ENCODE measurements at places on chromosomes 1 and 21.

DNA sequence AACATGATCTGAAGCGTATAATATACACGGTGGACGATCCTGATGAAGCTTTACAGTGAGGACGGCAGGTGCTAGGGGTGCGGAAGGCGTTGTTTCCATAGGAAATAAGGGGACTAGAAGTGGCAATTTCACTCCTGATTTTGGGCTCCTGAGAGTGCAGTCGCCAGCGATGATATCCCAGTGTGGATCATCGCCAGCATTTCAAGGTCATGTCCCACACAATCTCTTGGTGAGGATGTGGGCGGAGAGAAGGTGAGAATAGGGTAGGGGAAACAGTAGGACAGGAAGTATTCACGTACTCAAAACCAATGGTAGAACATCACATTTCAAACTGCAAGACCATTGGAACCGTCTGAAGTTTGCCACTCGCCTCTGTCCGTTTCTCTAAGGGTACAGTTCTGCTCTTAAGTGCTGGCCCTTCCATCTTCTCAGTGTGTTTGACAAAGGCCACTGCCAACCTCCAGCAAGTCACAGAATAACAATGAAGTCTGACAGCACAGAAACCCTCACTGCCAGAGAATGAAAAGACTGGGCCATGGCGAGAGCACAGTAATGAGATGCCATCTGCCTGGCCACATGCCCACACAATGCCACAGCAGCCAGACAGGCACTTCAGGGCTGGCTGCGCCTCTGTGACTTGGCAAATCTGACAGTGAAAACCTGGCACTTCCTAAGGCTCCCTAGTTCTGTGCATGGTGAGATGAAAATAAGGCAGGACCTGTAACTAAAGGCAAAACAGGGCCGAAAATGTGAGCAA is 27.9 kb downstream of the PCSK9 start:
- no peak for DNase-seq

- DNase-seq = no peak
Measured at GRCh38 chr1:223609977-223610376, 55.5 kb downstream of the CAPN8 start.

GRCh38 chr1:178868706-178869105 is 2.2 kb downstream of the ANGPTL1 start:
- DNase-seq = no peak

DNA sequence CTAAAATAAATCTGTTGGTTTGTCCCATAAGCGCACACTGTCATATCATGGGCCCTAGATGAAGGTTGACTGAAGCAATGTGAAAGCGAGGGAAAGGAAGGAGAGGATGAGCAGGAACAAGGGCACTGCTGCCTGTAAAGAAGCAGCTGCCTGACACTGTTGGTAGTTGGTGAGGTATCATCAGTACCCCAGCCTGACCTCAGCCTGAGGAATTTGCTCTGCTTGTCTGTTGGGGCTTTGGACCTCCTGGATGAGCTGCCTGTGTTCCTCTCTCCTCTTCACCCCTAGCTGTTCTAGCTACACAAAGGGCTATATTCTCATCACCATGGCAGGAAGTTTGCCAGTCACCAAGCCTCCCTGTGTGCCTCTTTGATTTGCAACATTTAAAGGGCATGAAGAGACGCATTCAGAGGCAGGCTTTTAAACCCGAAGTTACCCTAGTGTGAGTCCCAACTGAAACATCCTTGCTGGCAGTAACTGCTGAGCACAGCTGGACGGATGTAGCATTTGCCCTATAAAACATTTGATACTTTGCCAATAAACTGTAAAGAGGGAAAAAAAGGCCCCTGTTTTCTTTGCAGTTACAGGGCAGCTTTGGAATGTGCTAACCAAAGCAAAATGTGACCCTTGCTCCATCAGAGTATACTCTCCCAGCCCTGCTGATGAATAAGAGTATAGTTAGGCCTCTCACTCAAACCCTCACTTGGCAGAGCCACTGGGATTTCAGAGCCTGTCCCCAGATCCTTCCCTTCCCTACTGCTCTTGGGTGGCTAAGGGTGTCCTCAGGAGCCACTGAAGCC is 22.2 kb upstream of the SPATA6 start:
- no peak for DNase-seq

DNA sequence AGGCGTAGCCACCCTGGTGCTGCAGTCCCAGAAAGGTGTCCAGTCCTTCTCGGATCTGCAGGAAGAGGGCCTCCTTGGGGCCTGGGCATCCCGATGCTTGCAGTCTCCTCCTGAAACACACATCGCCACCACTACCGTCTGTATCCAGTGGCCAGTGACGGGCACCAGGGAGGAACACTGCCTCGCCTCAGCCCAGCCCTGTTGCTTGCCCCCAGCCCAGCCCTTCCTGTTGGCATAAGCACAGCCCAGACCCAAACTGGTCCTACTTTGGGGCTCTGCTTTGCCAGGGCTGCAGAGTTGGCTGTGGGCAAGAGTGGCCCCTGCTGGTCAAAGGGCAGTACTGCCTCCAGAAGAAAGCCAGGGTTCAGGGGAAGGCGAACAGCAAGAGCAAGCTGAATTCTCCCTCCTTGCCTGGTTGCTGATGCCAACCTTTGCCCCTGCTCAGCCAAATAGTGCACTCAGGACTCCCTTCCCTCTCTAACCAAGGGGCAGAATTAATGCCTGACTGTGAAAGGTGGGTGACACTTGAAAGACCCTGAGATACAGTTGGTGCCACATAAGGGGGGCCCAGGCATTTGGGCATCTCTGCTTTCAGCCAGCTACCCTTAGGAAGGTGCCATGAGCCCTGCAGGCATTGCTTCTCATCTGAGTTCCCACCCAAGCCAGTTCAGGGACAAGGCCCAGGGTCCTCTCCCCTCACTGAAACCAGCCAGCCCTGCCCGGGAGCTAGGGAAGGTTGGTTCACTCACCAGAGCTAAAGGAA is 11.1 kb upstream of the ARHGEF2 start:
- DNase-seq = peak; percentile 55

DNA sequence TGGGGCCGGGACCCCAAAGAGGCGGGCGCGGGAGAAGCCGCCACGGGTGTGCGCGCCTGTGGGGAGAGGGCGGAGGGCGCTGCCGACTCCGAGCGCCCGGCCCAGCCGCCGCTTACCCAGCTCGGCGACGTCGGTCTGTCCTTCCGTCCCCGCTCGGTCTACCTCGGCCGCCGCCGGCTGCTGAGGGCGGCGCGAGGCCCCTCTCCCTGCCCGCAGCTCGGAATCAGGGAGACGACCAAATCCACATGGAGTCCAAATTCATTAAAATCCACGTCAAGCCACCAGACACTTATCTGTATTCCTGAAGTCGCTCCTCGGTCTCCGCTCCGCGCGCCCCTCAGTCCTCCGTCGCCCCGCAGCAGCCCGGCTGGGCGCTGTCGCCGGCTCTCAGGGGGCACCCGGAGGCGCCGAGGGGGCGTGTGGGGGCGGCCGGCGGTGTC is 637 bp downstream of the PLXNA2 start:
- no peak for DNase-seq

DNA sequence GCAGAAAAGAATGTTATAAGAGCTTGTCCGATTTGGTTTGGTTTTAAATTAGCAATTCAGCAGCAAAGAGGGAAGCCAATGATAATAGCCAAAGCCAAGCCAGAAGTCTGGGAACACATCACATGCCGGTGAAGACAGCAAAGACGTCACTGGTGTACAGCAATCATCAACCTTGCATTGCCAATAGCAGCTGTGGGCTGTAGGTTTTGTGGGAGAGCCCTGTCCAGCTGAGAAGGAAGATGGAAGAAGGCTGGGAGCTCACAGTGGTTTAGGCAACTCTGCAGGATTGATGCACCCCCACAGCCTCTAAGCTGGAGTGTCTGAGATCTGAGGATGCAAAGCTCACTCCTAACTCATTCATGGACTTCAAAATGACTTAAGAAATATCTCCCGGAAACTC is 338.7 kb downstream of the SIPA1L2 start:
- DNase-seq = no peak

DNA sequence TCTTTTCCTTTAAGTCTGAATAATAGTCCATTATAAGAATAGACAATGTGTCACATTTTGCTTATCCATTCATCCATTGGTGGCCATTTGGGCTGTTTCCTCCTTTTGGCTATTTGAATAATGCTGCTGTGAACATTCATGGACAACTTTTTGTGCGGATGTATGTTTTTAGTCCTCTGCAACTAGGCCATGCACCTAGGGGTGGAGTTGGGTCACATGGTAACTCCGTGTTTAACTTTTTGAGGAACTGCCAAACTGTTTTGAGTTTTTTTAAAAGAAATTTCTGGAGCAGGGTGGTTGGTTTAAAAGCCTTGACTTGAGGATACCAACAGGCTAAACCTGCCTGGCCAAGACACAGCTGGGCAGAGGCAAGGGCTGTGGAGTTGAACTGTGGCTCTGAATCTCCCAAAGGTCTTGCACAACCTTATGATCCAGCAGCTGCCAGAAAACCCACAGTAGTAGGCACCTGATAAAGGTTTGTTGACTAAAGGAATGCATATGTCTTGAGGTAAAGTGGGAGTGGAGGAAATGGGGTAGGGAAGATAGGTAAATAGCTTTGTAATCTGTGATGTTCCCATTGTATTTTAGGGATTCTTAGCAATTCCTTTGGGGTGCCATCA is 5.6 kb upstream of the RPTN start:
- DNase-seq = no peak

DNA sequence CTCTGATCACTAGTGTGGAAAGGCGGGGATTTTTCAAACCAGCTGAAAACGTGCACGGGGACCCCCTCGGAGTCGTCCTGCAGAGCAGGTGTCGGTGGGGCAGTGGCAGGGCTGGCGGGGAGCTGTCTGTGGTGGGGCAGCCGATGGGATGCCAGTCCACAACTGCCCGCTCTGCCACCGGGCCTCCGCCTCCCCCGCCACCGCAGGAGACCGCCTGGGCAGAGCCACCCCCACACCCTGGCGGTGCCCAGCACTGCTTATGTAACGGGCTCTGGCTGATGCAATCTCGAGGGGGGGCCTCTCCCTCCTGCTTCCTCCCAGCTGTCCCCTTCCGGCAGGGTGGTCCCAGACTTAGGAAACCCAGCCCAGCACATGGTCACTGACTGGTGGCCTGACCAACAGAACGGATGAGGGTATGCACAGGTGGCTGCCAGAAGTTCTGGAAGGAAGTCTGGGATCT is 9.3 kb downstream of the CHD5 start:
- DNase-seq = no peak

DNA sequence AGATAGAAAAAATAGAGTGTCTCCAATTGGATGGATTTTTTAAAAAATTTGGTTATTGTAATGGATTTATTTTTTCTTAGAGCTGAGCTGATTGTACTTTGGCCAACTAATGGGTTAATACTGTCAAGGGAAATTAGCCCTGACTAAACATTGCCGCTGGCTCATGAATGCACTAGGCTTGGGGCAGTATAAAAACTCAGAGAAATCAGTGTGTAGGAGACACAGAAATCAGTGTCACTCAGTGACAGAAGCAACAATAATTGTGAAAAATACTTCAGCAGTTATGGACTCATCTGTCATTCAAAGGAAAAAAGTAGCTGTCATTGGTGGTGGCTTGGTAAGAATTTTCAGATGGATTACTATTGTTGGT is at the start of gene KMO:
Gene KMO, plus strand, starts transcription at position 217 of the 370 bp plus-strand sequence. Its CDS starts 67 bp downstream, at position 284.
- no peak for DNase-seq

DNA sequence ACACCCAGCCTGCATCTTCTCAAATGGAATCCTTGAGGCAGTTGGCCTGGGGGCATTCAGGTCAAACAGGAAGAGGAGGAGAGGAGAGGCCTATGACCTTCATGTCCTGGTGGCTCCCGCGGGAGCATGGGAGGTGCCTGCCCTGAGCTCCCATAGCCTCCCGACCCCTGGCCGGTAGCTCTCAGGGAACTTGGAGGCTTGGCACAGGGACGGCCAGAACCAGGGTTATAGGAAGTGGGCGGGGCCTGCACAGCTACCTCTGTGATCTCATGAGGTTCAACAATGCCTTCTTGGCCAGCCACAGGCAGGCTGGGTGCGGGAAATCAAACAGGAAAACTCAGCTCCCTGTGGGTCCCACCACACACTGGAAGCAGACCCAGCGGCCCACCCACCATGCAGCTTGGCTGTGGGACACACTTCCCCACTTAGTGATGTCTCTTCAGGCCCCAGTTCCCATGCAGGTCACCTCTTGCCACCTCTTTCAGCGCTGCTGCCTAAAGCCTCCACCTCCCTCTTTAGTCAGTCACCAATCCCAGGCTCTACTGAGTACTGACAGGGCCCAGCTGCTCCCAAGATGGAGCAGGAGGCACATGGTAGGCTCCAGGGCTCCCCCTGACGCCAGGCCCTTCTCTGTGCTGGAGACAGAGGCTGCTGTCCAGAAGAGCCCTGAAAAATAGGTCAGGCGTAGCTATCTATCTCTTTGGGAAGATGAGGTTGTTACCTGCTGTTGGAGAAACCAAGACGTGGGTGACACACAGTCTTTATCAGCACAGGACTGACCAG is at the start of gene SLFNL1:
Gene SLFNL1, minus strand, starts transcription at position 200 of the 783 bp plus-strand sequence. CDS start 1,065 bp downstream, outside the sequence.
- DNase-seq = no peak

DNA sequence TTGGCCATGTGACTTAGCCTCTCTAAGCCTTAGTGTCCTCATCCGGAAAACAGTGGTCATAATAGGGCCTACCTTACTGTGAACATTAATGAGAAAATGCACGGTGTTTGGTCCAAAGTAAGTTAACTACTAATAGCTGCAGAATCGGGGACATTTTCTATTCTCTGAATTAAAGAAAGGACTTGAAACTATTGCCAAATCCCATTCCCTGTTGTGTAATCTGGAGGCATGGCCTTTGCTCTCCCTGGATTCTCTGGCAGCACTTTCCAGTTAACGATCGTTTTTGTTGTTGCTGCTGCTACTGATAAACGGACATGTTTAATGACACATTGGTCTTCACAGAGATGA is 30.5 kb downstream of the FMO4 start:
- DNase-seq = no peak

DNA sequence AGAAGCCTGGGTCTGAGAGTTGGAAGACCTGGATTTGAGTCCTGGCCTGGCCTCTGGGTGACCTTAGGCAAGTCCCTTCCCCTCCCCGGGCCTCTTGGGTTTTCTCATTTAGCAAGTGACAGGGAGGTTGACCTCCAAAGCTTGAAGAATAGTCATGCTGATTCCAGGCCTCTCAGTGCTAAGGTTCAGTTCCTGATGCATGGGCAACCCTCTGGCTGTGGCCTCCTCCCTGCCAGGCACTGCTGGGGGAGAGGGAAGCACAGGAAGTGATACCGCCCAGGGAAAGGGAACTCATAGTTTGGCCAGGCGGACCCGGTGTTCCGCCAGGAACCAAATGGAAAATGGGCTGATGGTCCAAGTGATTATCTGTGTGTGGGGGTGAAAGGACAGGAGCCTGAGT is 23.6 kb upstream of the WASF2 start:
- DNase-seq = no peak

GRCh38 chr1:197808880-197809279 is 33.6 kb upstream of the DENND1B start:
- DNase-seq = no peak

GRCh38 chr1:76666499-76666898 is 200.8 kb upstream of the ST6GALNAC5 start:
- no peak for DNase-seq

- no peak for DNase-seq
Measured at GRCh38 chr1:30474818-30475200, 248.6 kb downstream of the MATN1 start.

DNA sequence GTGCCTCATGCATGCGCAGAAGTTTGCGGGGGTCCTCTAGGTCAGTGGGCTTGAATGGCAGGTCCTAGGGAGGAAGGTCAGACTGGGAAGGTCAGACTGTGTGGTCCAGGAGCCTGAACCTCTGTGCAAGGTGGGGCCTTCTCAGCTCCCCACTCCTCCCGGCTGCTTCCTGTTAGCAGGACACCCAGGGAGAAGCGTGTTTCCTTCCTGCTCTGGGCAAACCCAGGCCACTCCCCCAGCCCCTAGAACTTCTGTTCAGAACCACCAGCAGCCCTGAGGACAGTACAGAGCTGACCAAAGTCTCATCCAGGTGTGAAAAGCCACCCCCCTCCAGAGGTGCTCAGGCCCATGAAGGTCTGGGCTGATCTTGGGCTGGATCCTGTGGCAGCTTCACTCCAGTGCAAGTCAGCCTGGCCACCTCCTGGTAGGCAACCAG is 29.9 kb downstream of the NAV1 start:
- no peak for DNase-seq

Data from stimulated activated CD8-positive, alpha-beta memory T cell treated with anti-CD3 and anti-CD28 coated beads, Interleukin-15, amount 100 ng/mL, for 24 hours (primary cell).